ENCODE measurements at places on chromosomes 2 and 18.

DNA sequence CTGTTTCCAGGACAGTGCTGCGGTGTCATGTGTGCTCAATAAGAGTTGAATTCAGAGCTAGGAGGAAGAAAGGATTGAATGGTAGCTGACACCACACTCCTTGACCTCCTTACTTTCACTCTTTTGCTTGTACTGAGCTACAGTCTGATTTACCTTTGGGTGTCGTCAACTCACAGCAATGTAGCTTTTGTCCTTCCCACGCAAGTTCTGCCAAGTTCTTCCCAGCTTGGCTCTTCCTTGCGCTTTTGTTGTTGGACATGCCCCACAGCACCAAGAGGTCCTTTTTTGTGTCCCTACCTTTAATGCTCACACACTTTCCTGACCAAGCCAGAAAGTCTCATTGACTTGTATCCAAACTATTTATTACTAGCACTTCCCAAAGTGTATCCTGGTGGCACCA, 38.3 kb upstream of the ITGB6 start:
- no peak for DNase-seq

DNA sequence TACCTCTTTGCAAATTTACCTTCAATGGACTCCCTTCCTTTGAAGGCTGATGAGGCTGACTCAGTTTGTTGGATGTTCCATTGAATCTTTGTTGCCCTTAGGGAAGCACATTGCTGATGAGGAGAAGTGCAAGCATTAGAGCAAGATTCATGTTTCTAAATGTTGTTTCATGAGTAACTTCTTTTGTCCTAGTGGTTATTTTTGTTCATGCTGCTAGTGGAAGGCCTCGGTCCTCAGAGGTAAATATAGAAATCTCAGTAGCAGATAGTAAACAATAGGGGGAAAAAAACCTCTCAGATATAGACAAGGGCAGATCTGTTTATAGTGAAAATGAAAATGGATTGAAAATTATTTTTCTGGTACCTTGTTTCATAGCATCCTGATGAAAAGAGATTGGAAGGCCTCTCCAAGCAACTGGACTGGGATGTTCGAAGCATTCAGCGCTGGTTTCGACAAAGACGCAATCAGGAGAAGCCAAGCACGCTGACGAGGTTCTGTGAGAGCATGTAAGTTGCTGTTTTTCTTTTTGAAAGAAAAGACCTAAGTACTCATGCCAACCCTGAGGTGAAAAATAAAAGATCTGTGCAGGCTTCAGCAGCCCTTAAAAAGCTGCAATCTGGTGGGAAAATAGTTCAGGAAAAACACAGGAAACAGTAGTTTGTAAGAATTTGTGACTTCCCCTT, 104.9 kb downstream of the CERS6 start:
- no peak for DNase-seq

DNA sequence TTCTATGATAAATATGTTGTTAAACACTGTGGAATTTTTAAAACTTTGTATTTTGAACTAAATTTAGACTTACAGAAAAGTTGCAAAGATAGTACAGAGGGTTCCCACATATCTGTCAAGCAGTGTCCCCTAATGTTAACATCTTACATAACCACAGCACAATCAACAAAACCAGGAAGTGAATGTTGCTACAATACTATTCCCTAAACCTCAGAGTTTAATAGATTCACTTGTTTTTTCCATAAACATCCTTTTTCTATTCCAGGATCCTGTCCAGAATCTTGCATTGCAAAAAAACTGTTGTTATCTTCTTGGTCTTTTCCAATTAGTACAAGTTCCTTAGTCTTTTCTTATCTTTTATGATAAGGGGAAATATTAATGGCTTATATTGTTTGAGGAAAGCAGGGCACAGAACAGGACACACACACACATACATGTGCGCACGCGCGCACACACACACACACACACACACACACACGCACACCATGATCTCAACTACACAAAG, 251.1 kb upstream of the TRIB2 start:
- DNase-seq = no peak

DNA sequence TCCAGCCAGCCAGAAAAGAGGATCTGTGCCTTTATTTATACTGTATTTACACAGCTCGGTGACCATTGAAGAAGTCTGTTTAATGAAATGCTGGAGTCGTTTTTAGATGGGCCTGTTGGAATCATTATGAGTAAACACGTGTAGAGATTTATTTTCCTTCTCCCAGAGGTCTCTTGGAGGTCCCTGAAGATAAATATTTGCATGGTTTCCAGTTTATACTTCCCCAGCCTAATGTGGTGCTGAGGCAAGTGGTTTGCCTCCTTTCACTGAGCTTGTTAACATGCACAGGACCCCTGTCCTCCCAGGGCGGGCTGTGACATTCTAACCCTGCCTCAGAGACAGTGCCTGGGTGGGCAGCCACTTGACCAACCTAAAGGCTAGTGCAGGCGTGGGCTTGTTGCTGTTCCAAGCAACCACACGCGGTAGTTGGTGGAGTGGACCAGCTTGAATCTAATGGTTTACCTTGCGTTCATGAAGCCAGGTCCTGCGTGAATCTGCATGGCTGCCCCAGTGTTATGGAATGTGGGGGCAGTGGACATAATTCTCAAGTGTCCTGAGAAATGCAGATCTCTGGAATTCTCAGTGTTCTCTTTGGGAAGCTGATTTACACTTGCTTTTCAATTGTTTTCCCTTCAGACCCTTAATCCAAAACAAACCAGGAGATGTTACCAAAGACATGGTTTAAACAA, 130.2 kb upstream of the DLX2 start:
- DNase-seq = no peak

DNA sequence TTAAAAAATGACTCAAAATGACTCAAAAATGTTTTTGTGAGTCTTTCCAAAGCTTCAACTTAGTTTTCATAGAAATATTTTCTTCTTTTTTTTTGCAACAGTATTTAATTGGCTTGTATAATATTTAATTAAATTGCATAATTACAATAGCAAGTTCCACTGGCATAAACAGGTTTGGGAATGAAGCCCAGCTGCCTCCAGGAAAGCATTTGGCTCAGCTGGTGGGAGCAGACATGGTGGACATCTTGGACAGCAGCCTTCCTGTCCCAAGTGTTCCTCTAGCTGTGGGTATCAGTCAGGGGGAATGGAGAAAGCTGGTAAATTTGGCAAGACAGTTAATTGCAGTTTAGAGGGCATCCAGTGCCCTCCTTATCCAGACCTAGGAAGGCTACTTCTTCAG, 213.4 kb downstream of the ZBTB7C start:
- no peak for DNase-seq

DNA sequence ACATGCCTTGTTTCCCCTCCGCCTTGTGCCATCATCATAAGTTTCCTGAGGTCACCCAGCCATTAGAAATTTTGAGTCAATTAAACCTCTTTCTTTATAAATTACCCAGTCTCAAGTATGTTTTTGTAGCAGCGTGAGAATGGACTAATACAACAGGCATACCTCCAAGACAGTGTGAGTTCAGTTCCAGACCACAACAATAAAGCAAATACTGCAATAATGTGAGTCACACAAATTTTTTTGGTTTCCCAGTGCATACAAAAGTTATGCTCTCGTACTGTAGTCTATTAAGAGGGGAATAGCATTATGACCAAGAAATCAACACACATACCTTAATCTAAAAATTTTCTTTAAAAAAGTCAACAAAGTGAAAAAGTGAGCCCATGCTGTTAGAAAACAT, 217.2 kb downstream of the NR4A2 start:
- no peak for DNase-seq

DNA sequence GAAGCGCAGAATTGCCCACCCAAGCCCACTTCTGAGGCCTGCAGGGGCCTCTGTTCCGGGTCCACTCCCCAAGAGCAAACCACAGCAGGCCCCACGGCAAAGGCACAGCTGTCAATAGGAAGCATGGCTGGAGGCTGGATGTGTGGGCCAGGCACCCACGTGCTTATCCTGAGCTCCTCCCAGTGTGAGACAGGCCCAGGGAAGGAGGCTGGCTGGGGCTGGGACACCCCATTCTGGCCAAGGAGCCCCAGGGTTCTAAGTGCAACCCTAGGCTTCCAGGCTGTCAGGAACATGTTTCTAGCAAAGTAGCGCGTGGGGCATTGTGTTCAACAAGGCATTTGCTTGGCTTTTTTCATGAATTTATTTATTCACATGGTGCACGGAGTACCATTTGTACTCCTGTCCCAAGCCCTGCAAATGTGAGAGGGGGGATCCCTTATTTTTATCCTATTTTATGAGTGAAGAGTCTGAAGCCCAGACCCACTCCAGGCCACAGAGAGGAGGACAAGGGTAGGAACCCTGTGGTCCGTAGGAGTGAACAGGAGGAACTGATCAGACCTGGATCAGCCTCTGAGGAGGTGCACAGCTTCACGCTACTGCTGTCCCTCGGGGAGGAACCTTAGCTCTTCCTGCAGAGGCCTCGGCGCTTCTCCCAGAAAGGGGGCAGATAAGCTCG, 6.1 kb upstream of the RAB17 start:
- DNase-seq = no peak

DNA sequence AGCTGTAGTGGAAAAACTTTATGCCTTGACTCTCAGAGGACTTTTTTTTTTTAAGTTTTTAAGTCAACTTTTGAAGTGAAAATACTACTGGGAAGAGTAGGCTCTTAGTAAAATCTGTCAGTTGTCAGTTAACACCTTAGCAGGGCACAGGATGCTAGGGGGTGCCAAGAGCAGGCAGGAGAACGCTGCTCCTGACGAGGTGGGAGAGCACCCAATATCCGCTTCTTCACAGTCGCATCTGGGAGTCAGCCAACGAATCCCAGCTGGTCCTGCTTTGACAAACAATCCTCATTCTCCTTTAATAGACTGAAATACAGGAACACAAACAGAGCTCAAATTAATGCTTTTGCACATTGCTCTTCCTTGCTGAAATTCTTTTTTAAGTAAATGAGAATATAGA, 709.5 kb upstream of the ACVR2A start:
- DNase-seq = no peak

DNA sequence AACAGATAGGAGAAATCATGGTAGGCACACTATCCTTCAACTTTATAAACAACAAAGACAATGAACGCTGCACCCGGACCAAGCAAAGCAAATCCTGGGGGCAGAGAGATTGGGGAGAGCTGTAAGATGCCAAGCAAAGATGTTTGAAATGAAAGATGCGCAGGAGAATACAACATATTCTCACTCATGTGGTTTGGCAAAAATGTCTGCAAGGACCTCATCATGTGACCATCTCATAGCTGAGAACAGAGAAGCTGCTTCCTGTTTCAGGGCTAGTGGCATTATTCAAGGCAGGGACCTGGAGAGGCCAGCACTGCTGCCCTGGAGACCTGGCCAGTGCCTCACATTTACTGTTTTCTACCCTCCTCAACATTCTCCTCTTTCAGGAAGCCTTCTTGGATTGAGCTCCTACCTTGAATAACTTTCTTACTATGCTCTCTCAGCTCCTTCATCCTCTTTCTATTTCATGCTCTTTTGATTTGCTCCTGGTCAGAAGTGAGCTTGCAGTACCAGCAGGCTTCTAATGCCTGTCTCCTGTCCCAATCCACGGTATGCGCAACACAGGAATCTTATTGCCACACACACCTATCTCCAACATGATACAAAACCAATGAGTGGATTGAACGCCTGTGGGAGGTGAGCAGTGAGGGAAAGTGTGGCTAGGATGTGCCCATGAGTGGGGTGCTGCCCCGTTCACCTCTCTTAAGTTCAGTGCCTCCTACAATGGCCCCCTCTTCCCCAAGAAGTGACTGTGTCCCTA, 133.0 kb downstream of the CELF4 start:
- no peak for DNase-seq

DNA sequence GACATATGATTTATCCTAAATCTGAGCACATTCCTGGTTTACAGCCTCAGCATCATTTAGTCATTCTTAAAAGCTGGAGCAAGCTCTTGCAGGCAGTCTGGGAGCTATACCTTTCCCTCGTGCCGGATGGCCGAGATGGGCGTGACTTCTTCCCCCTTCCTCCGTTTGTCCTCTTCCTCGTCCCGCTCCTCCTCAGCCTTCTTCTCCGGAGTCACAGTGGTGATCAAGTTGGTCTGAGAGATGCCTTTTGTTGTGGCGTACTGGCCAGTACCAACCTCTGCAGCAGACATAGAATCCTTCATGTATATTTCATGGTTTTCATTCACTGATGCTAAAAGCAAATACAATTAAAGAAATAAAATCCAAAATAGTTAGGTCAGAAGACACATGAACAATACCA, 124.1 kb upstream of the ZBTB14 start:
- DNase-seq = no peak

DNA sequence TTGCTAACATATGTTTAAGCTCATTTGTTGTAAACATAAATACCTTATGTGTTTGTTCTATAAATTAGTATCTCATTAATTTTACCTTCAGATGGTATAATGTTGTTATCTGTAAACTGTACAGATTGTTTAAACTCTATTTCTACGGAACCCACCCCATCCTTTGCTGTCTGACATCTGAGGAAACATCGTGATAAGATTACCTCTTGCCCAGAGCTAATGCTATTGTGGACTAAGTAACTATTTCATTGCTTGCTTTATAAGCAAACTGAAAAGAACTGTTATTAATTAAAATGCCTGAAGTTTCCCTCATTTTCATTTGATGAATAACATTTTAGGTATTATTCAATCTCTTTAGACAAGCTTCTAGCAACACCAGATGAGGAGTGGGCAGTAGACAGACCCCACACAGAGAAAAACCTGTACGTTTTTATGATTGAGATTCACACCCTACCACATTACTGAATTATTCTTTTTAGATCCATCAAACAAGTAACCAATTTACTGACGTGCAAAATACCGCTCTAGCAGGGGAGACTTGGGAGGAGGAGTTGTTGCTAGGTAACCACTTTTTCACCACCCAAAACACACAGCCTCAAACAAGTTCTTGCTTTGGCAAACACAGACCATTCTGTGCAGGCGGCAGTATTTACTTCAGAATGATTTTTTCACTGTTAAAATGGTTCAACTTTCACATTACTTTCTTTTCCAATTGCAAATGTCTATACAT, 1.9 kb upstream of the SYT4 start:
- DNase-seq = no peak

DNA sequence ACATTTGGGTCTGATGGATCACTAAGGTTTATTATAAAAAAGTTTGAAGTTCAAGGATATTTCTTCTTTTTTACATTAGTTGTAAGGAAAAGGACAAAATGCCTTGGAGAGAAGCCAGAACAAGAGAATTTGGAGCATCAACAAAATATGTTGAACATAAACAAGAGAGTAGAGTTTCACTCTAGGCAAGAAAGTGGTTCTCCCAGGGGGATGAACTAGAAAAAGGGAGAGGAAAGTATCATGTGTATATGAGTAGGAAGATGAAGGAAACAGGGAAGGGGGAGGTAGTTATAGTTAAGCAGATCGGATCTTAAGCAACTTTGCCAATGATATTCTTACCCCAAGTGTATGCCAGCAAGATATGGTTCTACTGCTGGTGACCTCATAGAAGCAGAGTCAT, 63.8 kb upstream of the GALNT3 start:
- no peak for DNase-seq

GRCh38 chr2:20227894-20228505, 3.1 kb upstream of the SDC1 start:
- no peak for DNase-seq
